BJ (cell line): ENCODE measurements at places on chromosomes 16 and 17. TPM values are rescaled to one million over a fixed set of nuclear protein-coding genes. Genes with fewer than 3 reads are reported as not detected.
A peak's percentile ranks its signal among the peaks of the same experiment; 100 is the strongest.

DNA sequence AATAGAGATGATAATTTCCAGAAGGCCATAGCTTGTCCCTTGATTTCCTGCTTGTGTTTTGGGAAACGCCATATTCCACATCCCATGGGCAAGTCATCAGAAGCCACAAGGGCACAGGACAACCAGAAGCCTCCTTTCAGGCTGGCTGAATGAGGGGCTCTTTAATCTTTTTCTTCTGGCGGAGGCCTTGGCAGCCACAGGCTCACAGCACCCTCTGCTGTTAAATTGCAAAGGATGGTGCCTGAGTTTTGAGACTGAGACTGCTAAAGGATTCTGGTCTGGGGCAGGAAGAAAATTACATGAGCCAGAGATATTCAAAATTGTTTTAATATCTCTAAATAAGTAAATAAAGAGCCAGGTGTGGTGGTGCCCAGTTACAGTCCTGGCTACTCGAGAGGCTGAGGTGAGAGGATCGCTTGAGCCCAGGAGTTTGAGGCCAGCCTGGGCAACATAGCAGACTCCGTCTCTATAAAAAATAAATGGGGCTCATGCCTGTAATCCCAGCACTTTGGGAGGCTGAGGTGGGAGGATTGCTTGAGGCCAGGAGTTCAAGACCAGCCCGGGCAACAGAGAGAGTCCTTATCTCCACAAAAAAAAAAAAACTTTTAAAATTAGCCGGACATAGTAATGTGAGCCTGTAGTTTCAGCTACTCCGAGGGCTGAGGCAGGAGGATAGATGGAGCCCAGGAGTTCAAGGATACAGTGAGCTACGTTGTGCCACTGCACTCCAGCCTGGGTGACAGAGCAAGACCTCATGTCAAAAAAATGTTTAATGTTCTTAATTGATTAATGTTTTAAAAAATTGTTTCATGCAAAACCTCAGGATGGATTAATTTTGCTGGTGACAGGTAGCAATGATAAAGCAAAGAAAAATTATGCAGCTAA is 26.3 kb downstream of the AARSD1 start:
- peak; percentile 2 for DNase-seq

DNA sequence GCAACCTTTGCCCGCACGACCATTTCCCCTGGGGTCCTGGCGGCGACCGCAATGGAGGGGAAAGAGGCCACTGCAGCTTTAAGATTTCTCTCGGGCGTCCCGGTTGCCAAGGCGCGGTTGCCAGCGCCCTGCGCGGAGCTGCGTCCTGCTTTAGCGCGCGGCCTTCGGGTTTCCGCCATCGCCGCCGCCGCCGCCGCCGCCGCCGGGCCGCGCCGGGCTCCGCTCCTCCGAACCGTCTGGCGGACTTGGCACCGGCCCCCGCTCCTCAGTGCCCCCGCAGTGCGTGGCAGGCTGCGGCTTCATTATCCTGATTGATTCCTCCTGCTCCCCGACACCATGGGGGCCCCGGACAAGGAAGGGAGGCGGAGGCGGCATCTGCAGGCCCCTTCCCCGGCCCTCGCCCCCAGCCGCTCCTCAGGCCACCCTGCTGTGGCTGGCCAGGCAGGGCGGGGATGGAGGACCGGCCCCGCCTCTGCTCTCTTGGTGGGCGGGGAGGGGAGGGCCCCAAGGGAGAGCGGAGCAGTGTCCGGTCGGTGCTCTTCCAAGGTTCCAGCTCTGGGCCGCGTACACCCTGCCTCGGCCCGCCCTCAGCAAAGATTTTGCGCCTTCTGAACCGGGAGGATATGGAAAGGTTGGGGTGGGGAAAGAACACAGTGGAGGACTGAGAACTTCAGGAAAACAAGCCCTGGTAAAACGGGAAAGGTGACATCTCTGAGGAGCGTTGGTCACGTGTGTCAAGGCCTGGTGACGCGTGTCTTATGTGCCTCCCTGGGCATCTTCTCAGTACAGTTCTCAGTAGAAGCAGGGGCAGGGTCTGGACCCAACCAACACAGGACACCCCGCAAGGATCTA is 34.0 kb downstream of the NEUROD2 start:
- peak; percentile 29 for DNase-seq

ITGAL gene
- polyA plus RNA-seq = 0.06 TPM in 2 replicates

PAQR4 gene
- 2.7 and 4.4 TPM in 2 replicates for polyA plus RNA-seq

RCVRN gene
- not detected in 2 replicates for polyA plus RNA-seq

ATP6V0A1 gene
- 22.4 and 37.1 TPM in 2 replicates for polyA plus RNA-seq

DNA sequence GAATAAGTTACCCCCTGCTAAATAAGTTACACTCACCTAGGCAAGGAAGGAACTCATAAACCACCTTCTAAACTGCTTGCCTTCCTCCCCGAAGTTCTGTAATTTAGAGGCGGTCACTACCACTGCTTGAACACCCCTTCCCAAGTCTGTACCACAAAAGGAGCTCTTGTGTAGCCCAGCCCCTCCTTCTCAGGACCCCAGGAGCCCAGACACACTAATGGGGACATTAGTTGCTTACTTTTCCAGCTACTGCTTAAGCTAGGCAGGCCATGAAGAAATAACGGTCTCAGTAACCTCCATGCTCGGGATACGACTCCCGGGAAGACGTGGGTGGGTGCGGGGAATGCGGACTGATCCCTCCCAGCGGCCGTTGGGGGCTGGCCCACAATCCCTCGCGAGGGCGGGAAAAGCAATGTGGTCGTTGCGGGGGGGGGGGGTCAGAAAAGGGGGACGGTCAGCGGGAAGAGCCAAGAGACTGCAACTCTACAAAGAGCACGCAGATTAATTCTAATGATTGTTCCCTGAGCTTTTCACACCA is at the start of gene TEX14:
Gene TEX14 (minus strand): TSS at position 345 of the 538 bp plus-strand sequence. CDS start 40,044 bp downstream, outside the sequence.
- DNase-seq = no peak

CPNE7 gene
- 4.2 and 7.1 TPM in 2 replicates for polyA plus RNA-seq

DNA sequence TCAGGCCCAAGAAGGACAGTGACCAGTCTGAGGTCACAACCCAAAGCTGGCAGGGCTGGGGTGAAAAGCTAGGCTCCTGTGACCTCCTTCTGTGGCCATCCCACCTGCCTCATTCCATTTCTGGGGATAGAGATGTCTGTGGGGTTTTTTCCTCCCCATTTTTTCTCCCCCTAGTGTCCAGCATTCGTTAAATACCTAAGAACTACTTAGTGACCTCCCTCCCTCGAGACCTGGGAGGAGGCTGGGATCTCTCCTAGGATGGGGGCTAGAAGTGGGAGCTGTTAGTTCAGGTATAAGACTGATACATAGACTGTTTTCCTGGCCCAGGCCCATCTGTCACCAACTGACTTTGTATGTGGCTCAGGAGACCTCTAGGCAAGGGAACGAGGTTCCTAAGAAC is 20.5 kb upstream of the STAC2 start:
- no peak for DNase-seq

CTRB2 gene
- not detected in 2 replicates for polyA plus RNA-seq

- no peak for DNase-seq
These were observed 145.5 kb downstream of the NTN1 start for GRCh38 chr17:9166788-9167187.

GRCh38 chr16:54856871-54857270 is 73.8 kb upstream of the IRX5 start:
- DNase-seq = no peak

CRYM gene
- polyA plus RNA-seq = not detected in 2 replicates

TMEM235 gene
- not detected in 2 replicates for polyA plus RNA-seq

DNA sequence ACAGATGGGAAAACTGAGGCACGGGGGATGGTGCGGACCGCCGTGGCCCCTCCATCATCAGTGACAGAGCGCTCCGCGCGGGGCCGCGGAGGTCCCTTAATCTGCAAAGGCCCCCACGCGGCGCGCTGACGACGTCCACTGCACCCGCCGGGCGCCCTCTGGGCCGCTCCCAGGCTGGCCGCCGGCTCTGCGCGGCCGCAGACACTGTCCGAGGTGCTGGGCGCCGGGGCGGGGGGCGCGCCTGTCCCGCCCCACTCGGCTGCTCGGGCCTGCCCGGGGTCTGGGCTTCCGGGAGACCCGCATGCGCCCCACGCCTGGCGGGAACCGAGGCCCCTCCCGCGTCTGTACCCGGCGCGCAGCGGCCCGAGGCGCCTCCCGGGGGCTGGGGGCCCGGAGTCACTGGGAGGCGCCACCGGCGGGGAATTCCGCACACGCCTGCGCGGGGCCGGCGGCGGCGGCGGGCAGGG is 550 bp upstream of the RNF213 start:
- no peak for DNase-seq

DNA sequence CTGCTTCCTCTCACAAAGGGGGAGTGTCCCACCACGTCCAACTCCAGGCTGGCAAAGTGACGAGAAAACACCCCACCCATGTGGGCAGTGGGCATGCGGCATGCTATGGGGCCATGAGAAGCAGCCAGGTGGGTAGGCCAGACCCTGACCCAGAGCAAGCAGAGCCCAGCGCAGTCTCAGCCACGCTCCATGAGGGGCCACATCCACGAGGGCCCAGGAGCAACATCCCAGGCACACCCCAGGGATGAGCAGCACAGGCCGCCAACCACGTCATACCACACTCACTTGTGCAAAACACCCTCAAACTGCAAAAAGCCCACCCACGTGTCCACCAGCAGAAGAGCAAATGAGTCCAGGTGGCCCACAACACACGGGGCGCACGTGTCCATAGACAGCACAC is 117.0 kb downstream of the ZNF778 start:
- no peak for DNase-seq

- no peak for DNase-seq
These were observed 354.3 kb upstream of the GOT2 start for GRCh38 chr16:59088431-59088830.

- no peak for DNase-seq
These were observed 231.4 kb downstream of the IRX3 start for GRCh38 chr16:54055191-54055590.

DNA sequence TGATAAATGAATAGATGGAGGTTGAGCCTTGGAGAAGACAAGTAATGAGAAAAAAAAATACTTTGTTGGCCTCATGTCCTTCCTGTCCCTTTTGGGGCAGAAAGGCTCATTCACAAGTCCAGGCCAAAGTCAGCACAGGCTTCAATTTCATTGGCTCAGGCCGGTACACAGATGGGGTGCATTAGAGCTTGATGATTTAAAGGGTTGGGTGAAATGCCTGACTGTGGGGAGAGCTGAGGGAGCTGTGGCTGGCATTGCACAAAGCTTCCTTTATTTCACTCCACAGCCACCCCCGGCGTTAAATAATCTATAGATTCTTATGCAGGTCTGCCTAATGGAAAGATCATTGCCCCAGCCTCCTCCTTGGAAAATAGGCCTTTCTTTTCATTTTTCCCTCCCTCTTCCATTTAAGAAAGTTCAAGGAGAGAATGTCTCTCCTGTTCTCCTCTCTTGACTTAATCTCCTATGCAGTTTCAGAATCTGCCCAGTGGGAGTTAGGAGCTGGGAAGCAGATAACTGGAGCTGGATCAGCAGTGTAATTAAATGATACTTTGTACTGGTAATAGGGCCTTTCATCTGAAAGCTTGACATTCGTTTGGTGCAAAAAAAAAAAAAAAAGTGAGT is 24.4 kb downstream of the YPEL2 start:
- DNase-seq = no peak

GAS2L2 gene
- polyA plus RNA-seq = not detected in 2 replicates

DNA sequence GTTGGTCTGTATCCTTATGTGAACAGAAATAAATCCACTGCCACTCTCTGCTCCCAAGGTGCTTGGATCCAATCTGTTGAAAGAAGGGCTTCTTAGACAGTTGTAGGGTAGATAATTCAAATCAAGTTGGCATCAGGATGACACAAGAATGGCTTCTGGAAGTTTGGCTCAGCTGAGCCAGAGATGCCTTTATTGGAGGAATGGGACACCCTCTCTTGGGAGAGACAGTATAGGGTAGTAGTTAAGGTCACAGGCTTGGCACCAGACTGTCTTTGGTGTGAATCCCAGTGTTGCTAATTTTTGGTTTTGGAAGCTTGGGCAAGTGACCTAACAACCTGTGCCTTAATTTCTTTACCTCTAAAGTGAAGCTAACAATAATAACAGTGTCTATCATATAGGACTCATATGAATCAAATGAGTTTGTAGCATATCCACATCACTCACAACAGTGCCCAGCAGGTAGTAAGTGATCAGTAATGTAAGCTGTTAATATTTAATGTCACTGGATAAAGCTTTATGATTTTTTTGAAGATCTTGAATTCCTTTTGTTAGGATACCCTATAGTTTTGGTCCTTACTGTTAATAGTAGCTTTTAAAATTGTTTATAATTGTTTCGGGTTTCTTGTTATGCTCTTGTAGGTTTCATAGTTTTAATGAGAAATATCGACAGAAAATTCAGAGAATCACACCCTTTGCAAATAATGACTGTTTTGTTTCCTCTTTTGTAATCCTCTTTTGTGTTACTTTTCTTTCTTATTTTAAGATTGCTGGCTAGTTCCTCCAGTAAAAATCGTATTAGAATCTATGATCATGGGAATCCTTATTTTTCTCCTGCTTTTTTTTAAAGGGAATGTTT is 19.1 kb downstream of the ZNRF1 start:
- DNase-seq = no peak

VTN gene
- polyA plus RNA-seq = 1.9 and 4.2 TPM in 2 replicates

ZNF423 gene
- polyA plus RNA-seq = 0.22 TPM in 2 replicates

DNA sequence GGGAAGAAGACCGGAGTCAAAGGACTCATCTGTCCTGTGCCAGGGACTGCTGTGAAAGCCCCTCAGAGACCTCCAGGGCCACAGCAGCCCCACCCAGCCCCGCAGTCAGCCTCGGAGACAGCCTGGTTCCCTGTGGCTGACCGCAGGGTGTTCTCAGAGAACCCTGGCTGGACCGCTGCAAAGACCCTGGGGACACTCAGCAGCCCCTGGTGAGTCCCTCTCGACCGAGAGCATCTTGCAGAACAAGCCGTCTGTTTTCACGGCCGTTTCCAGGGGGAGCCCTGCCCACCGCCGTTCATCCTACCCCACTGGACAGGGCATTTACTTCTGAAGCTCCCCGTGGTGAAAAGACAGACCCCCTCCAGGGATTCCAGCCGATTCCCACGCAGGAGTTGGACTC is 10.3 kb downstream of the UBALD1 start:
- no peak for DNase-seq

DNA sequence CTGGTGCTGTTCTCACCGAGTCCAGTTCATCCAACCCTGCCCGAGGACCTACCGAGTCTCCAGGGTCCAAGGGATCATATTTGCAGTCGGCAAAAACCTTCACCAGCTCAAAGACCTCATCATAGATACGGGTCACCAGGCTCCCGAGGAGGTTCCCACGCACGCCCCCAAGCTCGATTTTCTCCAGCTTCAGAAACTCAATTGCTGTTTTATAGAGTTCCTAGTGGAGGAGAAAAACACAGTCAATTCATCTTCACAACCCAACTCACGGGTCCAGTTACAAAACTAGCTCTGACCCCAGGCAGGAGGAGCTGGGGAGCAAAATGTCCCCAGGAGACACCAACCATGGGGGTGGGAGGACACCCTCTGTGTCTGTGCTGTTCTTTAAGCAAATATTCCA is 10.2 kb downstream of the DNAH17 start:
- DNase-seq = no peak
